Activated T-cell treated with anti-CD3 and anti-CD28 coated beads, Interleukin-2, amount 50 U/mL, for 4 hours (primary cell): ENCODE measurements at places on chromosomes 16 and 17. TPM values are rescaled to one million over a fixed set of nuclear protein-coding genes. Genes with fewer than 3 reads are reported as not detected.

The ABCC11 gene
- 0.08 TPM for total RNA-seq

The SLC6A2 gene
- not detected for total RNA-seq

The CD300LF gene
- not detected for total RNA-seq

The KCTD19 gene
- total RNA-seq = 0.16 TPM

The SHBG gene
- total RNA-seq = not detected

The CLEC19A gene
- total RNA-seq = not detected

The CCL16 gene
- total RNA-seq = not detected

The CD300H gene
- total RNA-seq = not detected

The UNC45B gene
- not detected for total RNA-seq

The CDRT15L2 gene
- total RNA-seq = not detected

DNA sequence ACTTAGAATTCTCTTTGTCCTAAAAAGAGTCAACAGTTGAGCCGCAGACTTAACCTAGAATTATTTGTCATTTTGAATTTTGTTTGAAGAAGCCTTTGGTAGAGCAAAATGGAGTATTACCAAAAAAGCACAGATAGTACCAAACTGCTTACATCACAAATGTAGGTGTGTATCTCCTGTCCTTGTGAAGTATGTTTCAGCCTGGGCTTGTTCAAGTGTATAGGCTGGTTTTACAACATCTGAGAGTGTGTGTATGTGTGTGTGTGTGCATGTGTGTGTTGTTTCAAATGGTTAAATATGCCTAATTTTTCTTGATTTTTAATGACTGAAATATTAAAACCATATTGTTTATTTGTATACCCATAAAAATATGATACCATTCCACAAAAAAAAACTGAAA, 188.7 kb upstream of the AXIN2 start:
- no peak for DNase-seq

- DNase-seq = no peak
Observed at GRCh38 chr17:11330006-11330405, 89.0 kb downstream of the SHISA6 start.

- DNase-seq = no peak
Observed at GRCh38 chr17:20242271-20242670, 225.1 kb downstream of the LGALS9B start.

GRCh38 chr16:66574531-66574930, 4.7 kb upstream of the CMTM2 start:
- DNase-seq = no peak

DNA sequence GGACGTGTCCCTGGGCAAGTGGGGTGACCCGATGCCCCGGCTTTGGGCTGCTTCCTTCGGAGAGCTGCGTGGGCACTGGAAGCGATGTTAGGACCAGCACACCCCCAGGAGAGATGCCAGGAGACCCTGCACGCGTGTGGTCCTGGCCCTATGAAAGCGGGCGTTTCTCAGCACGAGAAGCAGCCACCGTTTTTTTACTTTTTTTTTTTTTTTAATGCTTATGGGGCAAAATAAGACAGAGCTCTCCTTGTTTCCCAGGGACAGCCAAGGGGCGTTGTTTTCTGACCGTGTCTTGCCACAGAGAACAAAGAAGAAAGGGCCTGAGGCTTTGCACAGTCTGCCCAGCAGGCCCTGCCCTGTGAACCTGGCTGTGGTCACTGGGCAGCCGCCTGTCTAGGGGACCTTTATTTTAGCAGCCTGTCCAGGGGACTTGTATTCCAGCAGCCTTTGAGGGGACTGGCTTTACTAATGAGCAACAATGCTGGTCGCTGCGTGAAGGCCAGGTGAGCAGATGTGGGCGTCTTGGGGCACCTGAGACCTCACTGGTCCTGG, 996 bp downstream of the SLC25A10 start:
- no peak for DNase-seq

- DNase-seq = no peak
Observed at GRCh38 chr17:79952901-79953300, 82.8 kb downstream of the TBC1D16 start.

DNA sequence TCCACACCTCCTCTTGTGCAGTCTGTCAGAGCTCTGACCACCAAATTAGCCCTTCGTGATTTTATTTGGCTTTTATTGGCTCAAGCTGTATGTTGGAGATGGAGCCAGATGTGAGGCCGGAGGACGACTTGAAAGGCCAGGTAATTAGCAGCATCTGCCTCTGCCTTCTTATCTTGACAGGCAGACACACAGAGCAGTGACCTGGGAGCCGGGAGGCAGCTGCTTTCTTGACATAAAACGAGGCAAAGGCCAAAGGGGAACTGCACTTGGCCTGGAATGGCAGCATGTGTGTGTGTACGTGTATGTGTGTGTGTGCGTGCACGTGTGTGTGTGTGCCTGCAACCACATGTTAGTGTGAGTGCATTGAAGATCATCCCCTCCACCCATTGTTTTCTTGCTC, 56.9 kb upstream of the BRD7 start:
- DNase-seq = no peak

- DNase-seq = no peak
Observed at GRCh38 chr17:9256751-9257629, 235.7 kb downstream of the NTN1 start.

DNA sequence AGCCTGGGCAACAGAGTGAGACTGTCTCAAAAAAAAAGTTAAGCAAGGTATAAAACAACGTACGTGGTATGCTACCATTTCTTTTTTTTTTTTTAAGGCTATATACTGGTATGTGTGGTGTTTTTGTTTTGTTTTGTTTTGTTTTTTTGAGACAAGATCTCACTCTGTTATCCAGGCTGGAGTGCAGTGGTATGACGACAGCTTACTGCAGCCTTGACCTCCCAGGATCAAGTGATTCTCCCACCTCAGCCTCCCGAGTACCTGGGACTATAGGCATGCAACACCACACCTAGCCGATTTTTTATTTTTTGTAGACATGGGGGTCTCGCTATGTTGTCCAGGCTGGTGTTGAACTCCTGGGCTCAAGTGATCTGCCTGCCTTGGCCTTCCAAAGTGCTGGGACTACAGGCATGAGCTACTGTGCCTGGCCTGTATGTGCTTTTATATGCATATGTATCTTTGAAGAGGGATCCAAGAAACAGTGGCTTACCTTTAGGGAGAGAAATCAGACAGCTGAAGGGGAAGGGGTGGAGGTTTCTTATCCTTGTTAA, 6.5 kb downstream of the CENPV start:
- no peak for DNase-seq

GRCh38 chr17:39606434-39607056, 1.2 kb downstream of the NEUROD2 start:
- DNase-seq = no peak

- DNase-seq = no peak
Observed at GRCh38 chr16:69762814-69763598, 874 bp downstream of the WWP2 start.

- DNase-seq = no peak
Observed at GRCh38 chr16:53094013-53094630, 39.3 kb downstream of the CHD9 start.

GRCh38 chr17:51189628-51190027, 23.4 kb downstream of the NME2 start:
- no peak for DNase-seq

GRCh38 chr17:33689725-33690124, 396.6 kb upstream of the ASIC2 start:
- no peak for DNase-seq

- no peak for DNase-seq
Observed at GRCh38 chr16:53092284-53092683, 37.5 kb downstream of the CHD9 start.

DNA sequence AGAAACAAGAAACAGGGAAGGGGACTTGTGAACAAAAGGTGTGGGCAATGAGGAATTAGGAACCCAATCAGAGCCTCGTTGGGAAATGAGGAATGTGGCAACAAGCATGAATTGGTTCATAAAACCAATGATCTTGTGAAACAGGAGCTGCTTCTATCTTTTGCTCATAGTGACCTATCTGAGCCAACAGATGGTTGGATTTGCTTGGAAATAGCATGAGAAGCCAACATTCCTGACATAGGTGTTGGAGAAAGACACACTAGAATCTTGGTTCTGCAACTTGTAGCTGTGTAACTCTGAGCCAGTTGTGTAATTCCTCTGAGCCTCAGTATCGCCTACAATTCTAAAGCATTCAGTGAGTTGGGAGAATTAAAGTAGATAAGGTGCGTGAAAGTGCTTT, 251.9 kb upstream of the AXIN2 start:
- DNase-seq = no peak

GRCh38 chr17:58313815-58314705, 14.5 kb downstream of the TSPOAP1 start:
- DNase-seq = no peak

DNA sequence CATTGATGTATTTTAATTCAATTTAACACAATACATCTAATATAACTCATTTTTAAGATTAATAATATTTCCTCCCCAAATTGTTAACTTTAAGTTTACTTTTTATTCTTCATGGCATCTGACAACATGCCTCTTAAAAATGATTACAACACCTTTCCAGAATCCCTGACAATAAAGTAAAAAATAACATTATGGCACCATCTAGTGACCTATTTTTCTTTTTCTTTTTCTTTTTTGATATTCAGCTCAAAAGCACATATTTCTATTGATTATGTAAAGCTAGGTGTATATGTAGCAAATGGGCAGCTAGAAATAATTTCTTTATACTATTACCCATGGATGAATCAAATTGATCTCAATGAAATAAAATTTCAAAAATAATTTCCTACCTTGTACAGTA, 834.3 kb upstream of the CDH8 start:
- DNase-seq = no peak

GRCh38 chr17:73875346-73875745, 231.1 kb upstream of the SDK2 start:
- DNase-seq = no peak

- DNase-seq = no peak
Observed at GRCh38 chr17:30395398-30396022, 16.8 kb downstream of the CPD start.

DNA sequence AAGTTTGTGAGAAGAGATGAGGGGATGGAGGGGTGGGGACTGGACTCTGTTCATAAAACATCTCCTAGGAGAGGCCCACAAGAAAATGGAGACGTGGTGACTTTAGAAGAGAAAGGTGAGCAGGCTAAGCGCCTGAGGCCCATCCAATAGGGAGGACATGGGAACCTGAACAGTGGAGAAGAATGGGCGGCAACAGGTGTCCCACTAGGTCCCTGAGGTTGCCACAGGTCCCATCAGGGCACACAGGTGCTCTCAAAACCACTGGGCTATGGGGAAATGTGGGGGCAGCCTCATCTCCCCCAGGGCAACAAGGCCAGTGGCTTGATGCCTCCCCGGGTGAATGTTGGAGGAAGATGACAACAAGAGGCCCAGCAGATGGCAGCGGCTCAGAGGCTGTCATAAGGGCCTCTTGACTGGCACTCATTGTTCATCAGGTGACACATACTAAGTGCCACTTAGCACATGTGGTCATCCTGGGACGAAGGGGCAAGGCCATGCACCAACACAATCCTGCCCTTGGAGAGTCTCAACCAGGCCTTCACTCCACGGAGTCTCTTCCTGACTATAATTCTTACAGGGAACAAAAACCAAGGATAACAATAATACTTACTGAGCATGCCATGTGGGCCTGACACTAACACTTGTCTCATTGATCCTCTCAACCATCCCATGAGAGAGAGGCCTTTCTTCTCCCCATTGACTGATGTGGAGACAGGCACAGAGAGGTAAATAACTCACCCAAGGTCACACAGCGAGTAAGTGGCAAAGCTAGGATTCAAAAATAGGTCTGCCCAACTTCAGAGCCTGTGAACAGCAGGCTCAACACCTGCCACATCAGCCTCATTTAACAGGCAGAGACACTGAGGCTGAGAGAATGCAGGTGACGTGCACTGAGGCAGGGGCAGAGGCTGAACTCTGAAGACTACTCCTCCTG, 38.0 kb downstream of the CUEDC1 start:
- DNase-seq = peak; percentile 25

DNA sequence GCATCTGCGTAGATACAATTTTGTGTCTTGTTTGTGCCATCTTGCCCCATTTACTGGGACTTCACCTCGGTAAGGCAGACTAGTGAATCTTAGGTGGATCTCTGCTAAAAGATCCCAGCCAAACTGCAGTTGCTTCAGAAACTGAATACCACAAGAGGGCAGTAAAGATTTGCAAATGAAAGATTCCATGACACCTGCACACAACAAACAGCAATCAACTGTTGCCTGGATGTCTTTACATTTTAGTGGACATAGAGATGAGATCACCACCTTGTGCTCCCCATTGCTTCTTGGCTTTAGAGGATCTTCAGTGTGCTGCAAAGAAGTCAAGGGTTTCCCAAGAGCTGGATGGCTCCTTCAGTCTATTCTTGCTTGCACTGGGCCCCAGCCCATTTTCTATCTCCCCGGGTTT, 119.2 kb upstream of the CACNG5 start:
- no peak for DNase-seq

GRCh38 chr16:66344533-66345145, 21.9 kb upstream of the CDH5 start:
- peak; percentile 12 for DNase-seq

DNA sequence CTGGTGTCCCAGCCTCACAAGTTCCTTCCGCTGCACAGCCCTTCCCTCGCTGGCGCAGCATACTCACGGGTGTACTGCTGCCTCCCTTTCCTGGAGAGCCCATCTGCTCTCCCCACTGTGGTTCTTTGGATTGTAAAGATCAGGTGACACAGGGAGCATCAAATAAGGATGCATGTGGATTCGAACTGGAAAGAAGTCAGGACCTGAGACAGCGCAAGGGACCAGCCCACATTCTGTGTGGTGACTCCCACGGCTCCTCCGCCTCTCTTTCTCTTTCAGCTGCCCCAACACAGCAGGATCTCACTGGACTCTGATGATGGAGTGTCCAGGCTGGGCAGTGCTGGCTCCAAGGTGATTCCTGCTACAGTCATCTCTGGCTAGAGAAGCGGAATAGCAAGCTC, 8.1 kb downstream of the LDAF1 start:
- no peak for DNase-seq

GRCh38 chr17:78727476-78728229, 54.4 kb downstream of the CYTH1 start:
- DNase-seq = no peak

DNA sequence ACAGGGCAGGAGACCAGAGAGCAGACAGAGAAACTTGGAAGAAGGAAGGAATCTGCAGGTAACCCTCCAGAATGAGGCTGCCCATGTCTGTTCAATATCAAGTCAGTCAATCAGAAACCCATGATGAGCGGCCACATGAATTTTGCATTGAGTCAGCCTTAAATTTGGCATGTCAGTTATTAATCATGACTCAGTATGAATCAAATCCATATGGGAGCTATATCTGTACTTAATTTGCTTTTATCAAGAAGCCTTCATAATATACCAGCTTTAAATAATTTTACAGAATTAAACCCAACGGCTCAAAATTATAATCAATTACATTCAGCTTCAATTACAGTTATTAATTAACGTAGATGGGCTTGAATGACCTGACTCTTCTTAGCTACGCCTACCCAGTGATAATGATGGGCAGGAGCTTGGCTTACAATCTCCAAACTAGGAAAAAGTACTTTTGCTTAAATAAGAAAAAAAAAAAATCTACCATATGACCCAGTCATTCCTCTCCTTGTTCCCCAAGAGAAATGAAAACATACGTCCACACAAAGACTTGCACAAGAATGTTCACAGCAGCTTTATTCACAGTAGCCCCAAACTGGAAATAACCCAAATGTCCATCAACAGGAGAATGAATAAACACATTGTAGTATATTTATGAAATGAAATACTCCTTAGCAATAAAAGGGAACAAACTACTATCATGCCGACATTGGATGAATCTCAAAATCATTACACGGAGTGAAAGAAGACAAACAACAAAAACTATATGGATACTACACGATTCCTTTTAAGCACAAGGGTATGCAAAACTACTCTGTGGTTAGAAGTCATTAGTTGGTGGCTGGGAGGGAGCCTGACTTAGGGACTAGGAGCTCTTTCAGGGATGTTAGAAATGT, 48.6 kb downstream of the SLC39A11 start:
- no peak for DNase-seq
